ENCODE measurements at places on chromosomes 11 and 22.

DNA sequence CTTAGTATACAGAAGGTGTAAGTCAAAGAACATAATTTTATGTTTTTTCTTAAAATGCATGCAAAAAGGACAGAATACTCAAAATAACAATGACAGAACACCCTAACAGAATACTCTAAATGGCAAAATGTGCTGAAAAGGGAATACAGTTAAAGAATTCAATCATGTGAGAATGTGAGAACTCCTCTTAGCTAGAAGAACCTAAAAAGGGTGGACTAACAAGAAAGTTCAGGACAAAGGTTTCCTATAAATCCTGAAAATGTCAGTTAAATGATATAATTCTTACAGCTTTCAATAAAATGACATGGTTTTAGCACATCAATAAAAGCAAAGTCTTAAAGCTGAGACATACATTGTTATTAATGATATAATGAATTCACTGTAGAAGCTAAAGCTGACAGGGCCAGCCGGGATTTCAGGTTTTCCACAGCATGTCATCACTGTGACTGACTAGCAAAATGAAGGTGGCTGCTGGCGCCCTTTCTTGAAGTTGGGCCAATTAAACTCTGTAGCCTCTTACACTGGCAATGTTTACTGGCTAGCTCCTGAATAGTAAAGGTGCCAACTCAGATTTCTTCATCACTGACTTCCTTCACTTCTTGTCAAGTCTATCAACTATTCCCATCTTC, 244.4 kb downstream of the TTC28 start:
- no peak for DNase-seq

DNA sequence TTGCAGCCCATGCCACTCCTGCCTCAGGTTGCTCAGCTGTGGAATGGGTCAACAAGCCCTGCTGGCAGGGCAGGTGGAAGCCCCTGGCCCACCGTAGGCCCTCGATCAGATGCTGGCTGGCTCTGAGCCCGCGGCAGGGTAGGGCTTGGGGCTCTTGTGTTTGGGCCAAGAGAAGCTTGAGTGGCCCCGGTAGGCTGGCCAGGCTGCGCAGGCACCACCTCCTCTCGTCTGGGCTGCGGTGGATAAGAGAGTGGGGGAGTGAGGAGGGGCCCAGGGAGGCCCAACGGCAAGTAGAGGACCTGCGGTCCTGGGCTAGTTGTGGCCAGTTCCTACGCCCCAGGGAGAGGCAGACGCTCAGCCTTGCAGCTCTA, 115.2 kb downstream of the CEP164 start:
- DNase-seq = no peak

- no peak for DNase-seq
Measured at GRCh38 chr11:111449696-111450479, 62.3 kb downstream of the BTG4 start.

GRCh38 chr22:38403812-38404211, 51.2 kb downstream of the KCNJ4 start:
- DNase-seq = no peak

GRCh38 chr11:61062181-61062930, 39.9 kb upstream of the CD5 start:
- DNase-seq = no peak

- no peak for DNase-seq
Measured at GRCh38 chr11:99676292-99676691, 655.5 kb downstream of the CNTN5 start.

GRCh38 chr11:117201658-117202305, 2.6 kb downstream of the TAGLN start:
- DNase-seq = no peak

DNA sequence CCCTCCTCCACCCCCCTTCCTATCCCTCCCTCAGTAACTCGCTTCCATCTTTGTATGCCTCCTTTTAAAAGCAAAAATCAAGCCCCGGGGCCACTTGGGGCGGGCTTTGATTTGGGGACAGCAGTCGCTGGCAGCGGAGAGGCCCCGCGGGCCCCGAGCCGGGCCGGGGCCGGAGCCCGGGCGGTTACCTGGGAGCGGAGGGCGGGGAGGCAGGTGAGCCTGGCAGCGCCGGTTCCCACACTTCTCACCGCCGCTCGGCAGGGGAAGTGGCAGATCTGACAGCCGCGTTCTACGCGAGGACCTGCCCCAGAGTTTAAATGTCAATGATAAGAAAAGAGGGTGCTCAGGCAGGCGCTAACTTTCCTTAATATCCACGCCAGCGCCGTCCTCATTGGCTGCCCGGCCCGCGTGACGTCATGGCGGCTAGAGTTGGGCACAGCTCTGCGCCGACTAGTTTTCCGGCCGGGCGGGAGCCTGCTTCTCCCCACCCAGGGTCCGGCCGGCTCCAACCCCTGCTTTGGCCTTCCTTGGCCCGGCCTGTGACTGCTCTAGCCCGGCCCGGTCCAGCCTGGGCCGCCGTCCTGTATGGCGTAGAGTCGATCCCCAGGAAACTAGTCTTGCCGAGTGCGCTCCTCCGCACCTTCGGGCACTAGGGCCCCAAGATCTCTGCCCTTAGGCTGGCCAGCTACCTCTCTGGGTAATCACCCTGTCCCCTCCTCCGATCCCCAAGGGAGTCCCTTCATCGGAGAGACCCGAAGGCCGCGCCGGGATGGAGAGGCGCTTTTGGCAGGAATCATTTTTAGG, 6.7 kb upstream of the PAX6 start:
- DNase-seq = no peak

- DNase-seq = no peak
Measured at GRCh38 chr11:122717264-122717867, 61.8 kb downstream of the UBASH3B start.

DNA sequence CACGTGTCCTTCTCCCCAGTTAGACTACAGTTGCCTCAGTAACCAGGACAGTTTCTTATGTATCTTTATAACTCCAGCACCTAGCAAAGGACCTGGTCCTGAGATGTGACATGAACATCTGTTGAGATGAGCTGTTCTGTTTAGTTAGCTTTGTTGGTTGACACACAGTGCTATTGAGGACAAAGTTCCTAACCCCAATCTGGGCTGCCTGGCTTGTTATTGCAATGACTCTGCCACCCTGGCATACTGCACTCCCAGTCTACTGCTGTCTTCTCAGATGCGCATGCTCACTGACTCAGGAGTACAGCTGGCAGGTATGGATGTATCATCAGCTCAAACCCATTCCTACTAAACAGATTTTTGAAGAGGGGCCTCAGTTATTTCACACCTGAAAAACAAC, 7.4 kb downstream of the DESI1 start:
- no peak for DNase-seq

DNA sequence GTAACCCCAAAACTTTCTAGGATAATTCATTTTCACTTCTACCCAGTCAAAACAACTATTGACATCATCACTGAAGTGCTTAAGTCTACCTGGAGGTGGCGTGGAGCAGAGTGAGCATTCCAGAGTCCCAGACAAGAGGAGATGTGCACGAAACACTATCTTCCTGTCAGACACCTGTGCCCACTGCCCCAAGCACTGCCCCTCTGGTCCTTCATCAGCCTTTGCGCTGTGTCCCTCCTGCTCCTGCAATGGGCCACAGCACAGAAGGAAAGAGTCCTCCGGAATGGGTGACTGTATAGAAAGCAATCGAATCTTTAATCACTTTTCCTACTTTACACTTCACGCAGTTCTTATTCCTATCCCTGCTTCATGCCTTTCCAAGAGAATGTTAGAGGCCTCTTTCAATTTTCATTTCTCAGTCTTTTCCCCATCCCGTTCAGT, 512 bp upstream of the GRIA4 start:
- DNase-seq = no peak

GRCh38 chr11:128437136-128437535, 150.2 kb downstream of the ETS1 start:
- DNase-seq = no peak

DNA sequence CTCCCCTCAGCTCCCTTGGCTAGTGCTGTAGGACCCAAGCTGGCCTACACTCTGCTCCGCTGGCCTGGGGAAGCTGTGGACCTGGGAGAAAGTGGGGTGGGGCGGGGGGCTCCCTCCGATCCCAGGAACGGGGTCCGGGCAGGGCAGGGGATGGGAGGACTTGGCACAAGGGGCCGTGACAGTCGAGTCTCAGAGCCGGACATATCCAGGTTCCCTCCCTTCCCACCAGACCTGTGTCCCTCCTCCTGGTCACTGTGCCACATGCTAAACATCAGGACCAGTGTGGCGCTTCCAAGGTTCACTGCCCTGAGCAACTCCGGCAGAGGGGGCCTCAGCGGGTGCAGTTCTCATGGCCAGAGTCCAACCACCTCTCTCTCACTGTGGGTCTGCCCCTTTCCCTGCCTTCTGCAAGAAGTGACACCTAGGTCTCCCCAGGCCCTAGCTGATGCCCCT, 2.0 kb downstream of the DUSP8 start:
- no peak for DNase-seq

DNA sequence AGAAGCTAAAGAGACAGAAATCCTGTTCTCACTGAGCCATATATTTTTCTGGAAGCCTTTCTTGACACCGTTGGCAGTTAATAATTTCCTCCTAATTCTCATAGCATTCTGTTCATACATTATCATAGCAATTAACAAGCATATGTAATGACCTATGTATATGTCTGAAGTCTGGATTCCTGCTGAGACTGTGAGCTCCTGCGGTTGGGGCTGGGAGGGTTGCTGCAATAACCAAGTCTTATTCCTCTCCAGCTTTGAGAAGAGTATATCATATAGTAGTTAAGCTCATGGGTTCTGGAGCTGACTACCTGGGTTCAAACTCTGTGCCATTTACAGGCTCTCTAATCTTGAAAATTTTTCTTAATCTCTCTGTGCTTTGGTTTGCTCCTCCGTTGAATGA, 175.2 kb downstream of the MAML2 start:
- no peak for DNase-seq

DNA sequence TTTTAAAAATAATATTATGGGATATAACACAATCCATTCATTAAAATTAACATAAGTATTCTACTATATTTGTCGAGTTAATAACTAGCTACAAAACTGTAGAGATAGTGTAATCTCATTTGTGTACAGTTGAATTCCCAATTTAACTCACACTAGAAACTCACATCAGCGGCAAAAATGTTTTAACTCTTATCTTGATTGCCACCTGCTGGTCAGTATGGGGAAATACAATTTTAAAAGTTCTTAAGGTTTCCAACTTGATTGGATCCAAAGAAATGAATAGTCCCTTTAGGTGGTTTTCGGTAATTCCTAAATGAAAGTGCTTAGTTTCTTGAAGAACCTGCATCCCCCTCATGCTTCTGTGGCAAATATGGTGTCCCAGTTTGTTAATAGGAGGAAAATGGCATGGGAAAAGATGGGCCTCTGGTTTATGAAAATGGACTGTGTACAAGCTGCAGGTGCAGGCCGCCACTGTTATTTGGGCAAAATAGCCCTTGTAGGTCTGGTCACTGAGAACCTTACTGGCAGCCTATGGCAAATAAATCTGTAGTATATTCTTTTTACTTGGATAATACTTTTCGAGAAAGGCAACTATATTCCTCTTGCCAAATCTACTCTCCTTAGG, 33.7 kb upstream of the SLC17A6 start:
- DNase-seq = peak; percentile 1

DNA sequence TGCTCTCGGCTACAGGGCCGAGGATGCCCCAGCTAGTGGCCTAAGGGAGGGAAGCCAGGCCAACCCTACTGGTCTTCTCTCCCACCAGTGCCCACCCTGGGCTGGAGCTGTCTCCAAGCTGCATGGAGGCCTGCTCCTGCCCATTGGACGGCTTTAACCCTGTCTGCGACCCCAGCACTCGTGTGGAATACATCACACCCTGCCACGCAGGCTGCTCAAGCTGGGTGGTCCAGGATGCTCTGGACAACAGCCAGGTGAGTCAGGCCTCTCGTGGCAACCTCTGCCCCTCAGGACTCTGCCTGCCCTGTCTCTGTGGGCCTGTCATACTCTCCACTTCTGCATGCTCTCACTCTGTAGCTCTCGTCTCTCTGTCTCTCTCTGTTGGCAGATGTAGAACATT, 44.1 kb upstream of the TPBGL start:
- DNase-seq = no peak

DNA sequence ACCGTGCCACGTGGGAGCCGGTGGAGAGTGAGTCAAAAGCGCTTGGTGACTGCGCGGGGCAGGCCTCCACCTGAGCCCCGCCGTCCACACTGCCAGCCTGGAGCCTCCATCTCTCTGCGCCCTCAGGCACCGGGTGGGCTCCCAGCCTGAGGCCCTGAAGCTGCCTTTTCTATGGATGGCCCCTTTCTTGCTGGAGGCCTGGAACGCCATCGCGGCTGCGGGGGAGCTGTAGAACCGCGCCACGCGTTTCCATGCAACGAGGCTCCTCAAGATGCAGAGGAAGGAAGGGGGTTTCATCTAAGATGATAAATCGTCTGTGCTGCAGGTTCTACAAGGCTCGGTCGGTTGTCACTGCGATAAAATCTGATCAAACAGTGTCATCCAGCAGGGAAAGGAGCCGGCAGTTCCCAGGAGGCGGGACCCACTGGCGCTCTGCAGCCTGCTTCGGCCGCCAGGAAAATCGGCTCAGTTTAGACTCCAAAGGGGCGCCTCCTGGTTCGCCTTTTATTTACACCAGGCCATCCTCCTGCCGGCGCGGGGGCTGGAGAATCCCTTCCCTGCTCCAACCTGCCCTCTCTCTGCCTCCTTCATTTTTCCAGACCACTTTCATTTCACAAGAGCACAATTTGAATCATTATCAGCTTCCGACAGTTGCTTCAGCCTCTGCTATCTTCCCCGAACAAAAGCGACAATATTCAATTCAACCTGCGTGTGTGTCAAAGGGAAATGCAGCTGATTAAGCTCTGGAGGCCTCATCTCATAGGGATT, 624.4 kb downstream of the BRD1 start:
- no peak for DNase-seq

GRCh38 chr11:86671531-86672006, 847 bp downstream of the ME3 start:
- DNase-seq = no peak

- no peak for DNase-seq
Measured at GRCh38 chr11:18754308-18754707, 28.3 kb upstream of the IGSF22 start.

GRCh38 chr22:19059481-19060278, 62.5 kb downstream of the DGCR2 start:
- no peak for DNase-seq

DNA sequence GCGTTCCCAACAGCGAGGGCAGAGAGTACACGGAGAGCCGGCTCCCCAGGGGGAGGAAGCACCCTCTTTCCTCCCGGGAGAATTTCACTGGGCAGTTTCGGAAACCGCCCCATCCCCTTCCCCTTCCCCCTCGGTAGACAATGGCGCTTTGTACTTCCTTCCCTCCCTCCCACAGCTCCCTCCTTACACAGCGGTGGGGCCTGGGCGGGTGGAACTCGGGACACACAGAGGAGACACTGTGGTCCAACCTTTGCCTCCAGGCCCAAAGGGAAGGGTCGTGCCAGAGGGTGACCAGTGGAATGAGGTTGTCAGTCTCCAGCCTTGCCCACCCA, 4.3 kb downstream of the SMTN start:
- no peak for DNase-seq

GRCh38 chr11:61174949-61175348, 13.7 kb upstream of the VPS37C start:
- no peak for DNase-seq
